ENCODE measurements at places on chromosomes 1 and 21.

GRCh38 chr1:36098650-36099365 lies 10.1 kb downstream of the ADPRS start:
- DNase-seq = no peak

GRCh38 chr1:244354810-244355278 lies 96.9 kb downstream of the ADSS2 start:
- DNase-seq = no peak

DNA sequence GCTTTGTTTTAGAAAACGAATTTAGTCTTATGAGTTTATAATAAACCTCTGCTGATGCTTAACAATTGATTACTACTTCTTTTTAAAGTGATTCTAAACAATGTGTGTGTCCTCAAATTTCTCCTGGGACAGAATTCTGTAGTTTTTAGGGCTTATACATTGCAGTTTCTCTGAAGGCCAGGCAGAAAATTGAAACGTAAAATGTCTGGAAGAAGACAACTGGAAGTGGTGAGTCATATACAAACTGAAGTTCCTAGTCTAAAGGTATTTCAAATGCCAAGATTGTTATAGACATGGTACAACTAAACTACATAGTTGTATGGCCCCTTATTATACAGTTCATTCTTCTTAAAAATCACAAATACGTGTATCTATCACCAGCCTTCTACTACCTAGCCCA lies 30.5 kb upstream of the RC3H1 start:
- no peak for DNase-seq

GRCh38 chr1:32071758-32072621 lies 749 bp upstream of the TMEM39B start:
- no peak for DNase-seq

DNA sequence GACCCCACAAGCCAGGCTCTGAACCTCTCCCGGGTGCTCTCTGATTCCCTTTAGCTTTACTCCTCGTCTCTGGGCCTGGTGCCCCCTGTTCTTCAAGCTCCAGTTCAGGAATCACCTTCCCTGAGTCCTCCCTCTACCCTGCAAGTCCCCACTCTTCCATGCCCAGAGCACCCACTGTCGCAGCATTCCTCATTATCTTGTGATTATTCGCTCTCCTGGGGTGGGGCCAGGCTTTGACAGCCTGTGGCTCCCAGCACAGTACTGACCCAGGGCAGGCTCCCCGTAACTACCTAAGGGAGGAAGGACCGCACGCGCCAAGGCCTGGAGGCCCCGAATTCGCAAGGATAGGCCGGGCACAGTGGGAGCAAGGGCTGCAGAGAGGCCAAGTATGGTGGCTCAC lies 734 bp upstream of the C1orf210 start:
- DNase-seq = no peak

GRCh38 chr1:63319046-63320021 lies 3.0 kb upstream of the FOXD3 start:
- DNase-seq = no peak

GRCh38 chr1:228210712-228211530 lies 3.1 kb downstream of the OBSCN start:
- DNase-seq = no peak

- no peak for DNase-seq
Measured at GRCh38 chr1:245341743-245342142, 187.0 kb downstream of the KIF26B start.

DNA sequence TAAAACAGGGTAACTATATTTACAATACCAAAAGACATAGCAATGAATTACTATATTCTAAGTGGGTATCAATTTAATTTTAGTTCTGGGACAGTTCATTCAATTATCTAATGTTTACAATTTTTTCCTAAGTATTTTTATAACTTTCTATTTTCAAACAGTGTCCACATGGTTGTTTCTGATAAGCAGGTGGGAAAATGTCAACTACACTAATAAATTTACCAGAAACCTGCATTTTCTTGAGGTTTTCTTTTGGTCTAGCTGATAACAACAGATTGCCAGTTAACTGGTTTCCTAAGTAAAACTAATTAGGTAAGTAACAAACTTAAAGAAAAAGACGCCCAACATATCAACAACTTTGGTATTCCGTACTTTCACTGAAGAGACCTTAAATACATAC lies 84.9 kb upstream of the GFI1 start:
- DNase-seq = no peak

All from stimulated activated CD4-positive, alpha-beta T cell treated with anti-CD3 and anti-CD28 coated beads, Interleukin-1b, Interleukin-23, amount 100 ng/mL, for 4 hours (primary cell).